ENCODE measurements at places on chromosomes 7 and 10. TPM values are rescaled to one million over a fixed set of nuclear protein-coding genes. Genes with fewer than 3 reads are reported as not detected.

Gene PIK3CG
- total RNA-seq, result not detected

Gene CC2D2B
- 0.43 TPM for total RNA-seq

Gene SPDYE2B
- total RNA-seq, result not detected

Gene SEMA3A
- under 0.01 TPM for total RNA-seq

Gene GJD4
- not detected for total RNA-seq

Gene GIMAP7
- total RNA-seq, result not detected

Gene HK1
- total RNA-seq, result 115 TPM

Gene PLPP4
- not detected for total RNA-seq

Gene TAS2R4
- total RNA-seq, result 4.3 TPM

Gene GIMAP6
- total RNA-seq, result not detected
